Activated B cell treated with CpG ODN at 0.5 μM for 24 hours (primary cell): ENCODE measurements at places on chromosomes 5 and 9. TPM values are rescaled to one million over a fixed set of nuclear protein-coding genes. Genes with fewer than 3 reads are reported as not detected.
A peak's percentile ranks its signal among the peaks of the same experiment; 100 is the strongest.

DNA sequence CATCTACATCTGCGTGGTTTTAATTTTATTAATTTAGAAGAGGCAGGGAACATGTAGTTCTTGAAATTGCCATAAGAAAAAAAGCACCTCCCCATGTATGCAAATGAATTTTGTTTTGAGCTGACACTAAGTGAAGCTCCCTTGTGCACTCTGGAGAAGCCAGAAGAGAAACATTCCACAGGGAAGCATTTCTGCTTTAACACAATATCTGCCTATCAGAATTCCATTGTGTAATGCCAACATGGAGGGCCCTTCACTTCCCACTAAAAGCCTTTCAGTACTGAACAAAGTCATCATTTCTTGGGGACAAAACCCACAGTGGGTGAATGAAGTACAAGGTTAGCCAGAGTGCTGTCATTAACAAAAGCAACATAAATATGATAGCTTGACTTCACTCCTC lies 59.7 kb downstream of the PRELID2 start:
- H3K4me3 ChIP-seq, result no peak overlapping the region
- H3K27ac ChIP-seq, result no peak overlapping the region
- H3K4me1 ChIP-seq, result no peaks in the 10 kb centered on the region
- H3K27me3 ChIP-seq, result no peaks in the 10 kb centered on the region
- H3K36me3 ChIP-seq, result no peaks in the 10 kb centered on the region

DNA sequence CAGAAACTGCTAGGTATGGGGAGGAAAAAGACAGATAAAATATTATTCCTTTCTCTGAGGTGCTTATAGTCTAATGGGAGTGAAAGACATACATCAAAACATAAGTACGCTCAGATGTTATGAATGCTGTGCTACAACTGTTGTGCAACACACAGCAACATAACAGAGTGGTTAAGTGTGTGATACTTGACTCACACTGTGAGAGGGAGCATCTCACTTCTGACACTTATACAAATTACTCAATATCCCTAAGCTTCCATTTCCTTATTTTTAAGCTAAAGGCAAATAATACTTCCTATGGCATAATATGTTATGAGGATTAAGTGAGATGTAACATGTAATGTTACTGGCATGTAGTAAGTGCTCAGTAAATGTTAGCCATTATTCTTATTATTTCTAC lies 110.6 kb upstream of the FER start:
- H3K4me1 ChIP-seq, result peaks cover 3% of the 10 kb centered on the region
- no peak overlapping the region for H3K27ac ChIP-seq
- no peak for DNase-seq
- no peak overlapping the region for H3K4me3 ChIP-seq
- no peaks in the 10 kb centered on the region for H3K36me3 ChIP-seq

DNA sequence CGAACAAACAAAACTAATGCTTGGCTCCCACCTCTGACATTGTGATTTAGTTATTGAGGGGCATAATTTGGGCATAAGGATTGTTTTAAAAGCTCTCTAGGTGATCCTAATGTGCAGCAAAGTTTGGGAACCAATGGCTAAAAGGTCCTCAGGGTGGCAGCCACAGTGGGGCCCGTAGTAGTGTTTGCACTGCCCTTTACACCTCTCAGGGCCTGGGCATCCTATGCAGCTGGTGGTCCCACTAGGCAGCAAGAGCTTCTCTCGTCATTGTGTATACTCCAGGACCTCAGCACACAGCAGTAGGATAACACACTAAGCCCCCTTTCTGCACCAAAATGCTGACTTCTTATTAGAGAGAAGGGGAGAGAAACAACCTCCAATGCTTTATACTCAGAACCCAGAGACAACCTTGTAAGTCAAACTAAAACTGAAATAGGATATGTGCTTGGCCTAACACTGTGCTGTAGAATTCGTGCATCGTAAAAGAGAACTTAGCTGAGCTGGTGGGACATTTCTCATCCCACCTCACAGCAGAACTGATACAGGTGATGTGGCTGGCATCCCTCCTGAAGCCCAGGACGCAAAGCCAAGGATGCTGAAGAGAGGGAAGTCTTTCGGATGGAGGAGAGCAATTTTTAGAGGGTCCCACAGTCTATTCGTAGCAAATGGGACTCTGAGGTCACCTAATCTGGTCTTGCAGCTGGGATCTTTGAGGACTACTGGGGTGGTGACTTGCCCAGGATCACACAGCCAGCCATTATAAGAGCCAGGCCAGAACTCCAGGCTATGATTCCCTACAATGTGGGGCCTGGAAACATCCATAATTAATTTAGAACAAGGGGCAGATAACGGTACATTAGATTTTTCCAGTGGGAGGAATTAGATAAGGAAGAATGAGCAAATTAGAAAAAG lies 1.2 kb downstream of the GLRX start:
- peak overlapping the region; percentile 95 for H3K4me3 ChIP-seq
- H3K4me1 ChIP-seq, result peaks cover 85% of the 10 kb centered on the region
- H3K27ac ChIP-seq, result peak overlapping the region; percentile 98
- H3K36me3 ChIP-seq, result peaks cover 21% of the 10 kb centered on the region

DNA sequence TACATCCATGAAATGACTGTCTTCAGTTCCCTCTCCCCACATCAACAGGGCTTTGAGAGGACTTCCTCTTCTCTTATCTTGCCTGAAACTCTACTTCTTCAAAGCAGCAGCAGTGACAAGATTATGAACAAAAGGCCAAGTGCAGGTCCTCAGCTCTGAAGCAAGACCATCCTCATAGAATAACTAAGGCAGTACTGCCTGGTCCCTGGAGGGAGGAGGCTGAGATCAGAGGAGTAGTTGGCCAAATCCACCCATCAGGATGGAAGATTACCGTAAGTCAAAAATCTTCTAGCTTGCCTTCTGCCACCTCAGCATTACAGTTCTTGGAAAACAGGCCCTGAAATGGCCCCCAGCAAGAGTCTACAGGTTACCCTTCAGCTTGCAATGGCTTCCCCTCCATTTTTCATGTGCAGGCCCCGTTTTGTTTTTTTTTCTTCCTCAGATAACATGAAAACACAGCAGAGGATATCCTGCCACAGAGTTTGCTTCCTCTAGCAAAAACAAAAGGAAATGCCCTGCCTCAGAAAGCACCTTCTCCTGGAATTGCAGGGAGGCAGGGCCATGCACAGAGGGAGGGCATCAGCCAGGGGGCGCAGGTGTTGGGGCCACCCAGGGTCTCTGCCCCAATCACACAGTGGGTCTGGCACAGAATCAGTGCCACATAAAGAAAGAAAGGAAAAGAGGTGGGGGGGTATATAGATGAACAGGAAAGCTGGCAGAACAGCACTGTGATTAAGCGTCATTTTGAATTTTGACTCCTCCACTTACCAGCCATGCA lies 40.0 kb downstream of the KLHL3 start:
- H3K27ac ChIP-seq, result no peak overlapping the region
- H3K4me3 ChIP-seq, result no peak overlapping the region
- peaks cover 11% of the 10 kb centered on the region for H3K4me1 ChIP-seq
- H3K36me3 ChIP-seq, result peaks cover 4% of the 10 kb centered on the region

DNA sequence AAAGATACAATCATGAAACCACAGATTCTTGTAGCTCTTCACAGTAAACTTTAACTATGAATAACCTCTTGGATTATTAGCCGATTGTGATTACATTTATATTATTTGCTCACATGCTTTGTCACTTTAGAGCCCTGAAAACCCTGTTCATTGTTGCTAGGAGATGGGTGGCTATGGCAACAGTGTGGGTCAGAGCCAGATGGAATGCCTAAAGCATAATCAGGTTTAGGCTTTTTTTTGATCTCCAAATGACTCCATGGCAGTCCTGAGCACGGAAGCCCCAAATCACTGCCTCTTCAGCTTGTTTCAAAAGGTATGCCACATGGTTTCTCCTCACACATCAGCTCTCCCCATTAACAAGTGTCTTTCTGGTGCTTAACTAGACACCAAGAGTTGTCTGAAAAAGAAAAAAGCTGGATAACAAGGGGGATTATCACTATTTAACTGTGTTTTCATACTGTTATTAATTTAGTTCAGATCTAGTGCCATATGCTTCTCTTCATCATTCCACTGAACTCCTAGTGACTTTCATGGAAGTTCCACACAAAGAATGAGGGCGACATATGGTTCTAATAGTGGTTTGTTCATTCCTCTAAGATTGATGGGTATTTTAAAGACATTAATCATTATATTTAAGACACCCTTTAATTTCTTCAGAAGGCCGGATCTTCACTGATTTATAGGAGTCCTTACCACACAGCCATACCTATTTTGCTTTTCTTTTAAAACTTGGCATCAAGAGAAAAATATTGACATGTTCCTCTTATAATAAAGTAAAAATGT lies 88.8 kb upstream of the PAM start:
- no peak overlapping the region for H3K4me3 ChIP-seq
- no peaks in the 10 kb centered on the region for H3K36me3 ChIP-seq
- H3K27me3 ChIP-seq, result peaks cover 5% of the 10 kb centered on the region
- no peak for DNase-seq

GRCh38 chr9:89777544-89777943 lies 172.7 kb downstream of the GADD45G start:
- H3K27me3 ChIP-seq, result no peaks in the 10 kb centered on the region
- no peak for DNase-seq
- peaks cover 20% of the 10 kb centered on the region for H3K4me1 ChIP-seq
- H3K36me3 ChIP-seq, result no peaks in the 10 kb centered on the region

GRCh38 chr9:96514800-96515158 lies 64.8 kb downstream of the HABP4 start:
- no peak for DNase-seq
- no peaks in the 10 kb centered on the region for H3K4me1 ChIP-seq
- H3K27ac ChIP-seq, result no peak overlapping the region
- H3K4me3 ChIP-seq, result no peak overlapping the region
- peaks cover 6% of the 10 kb centered on the region for H3K36me3 ChIP-seq

GRCh38 chr9:121577166-121577565 lies 74.3 kb upstream of the DAB2IP start:
- H3K4me3 ChIP-seq, result no peak overlapping the region
- H3K4me1 ChIP-seq, result no peaks in the 10 kb centered on the region
- H3K36me3 ChIP-seq, result no peaks in the 10 kb centered on the region
- H3K27me3 ChIP-seq, result peaks cover 15% of the 10 kb centered on the region

AFAP1L1 gene
- 0.44 TPM in 1 of 2 replicates, not detected in the other for total RNA-seq

DNA sequence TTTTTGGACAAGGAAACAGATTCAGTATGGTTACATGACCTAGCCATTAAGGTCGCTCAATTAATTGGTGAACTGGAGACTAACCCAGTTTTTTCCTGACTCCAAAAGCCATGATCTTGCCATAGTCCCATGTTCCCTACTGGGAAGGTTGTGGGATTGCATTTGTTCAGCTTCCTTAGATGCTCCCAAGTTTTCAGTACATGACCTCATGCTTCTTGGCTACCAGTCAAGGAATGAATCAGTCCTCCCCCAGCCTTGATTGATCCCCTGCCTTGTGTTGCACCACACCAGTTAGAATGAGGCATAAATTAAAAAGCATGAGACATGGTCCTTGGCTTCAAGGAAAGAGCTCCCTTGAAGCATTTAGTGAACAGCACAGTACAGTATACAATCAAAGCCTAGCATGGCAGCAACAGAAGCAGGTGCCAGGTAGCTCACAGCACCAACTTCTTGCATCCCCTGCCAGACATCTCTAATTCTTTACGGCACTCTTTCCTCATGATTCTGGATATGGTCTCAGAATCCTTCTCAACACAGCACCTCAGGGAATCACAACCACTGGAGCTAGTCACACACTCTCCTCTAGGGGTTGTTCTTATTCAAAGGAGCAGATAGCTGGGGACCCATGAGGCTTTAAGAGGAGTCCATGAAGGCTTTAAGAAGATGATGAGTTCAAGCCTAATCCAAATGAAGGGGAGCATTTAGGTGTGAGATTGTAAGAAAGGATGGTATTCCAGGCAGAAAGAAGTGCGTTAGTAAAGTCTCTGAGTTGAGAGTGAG lies 295.5 kb upstream of the CLINT1 start:
- no peaks in the 10 kb centered on the region for H3K4me1 ChIP-seq
- H3K4me3 ChIP-seq, result no peak overlapping the region
- peaks cover 11% of the 10 kb centered on the region for H3K27me3 ChIP-seq
- no peaks in the 10 kb centered on the region for H3K36me3 ChIP-seq
- no peak for DNase-seq

- peaks cover 10% of the 10 kb centered on the region for H3K4me1 ChIP-seq
- DNase-seq, result no peak
- no peak overlapping the region for H3K27ac ChIP-seq
- no peaks in the 10 kb centered on the region for H3K36me3 ChIP-seq
- no peak overlapping the region for H3K4me3 ChIP-seq
These were observed 259.9 kb downstream of the SYK start for GRCh38 chr9:91061506-91061905.

- no peak for DNase-seq
- H3K4me1 ChIP-seq, result no peaks in the 10 kb centered on the region
These were observed 2.4 kb downstream of the CCL28 start for GRCh38 chr5:43409809-43410271.

SV2C gene
- total RNA-seq, result not detected in 2 replicates

ZMYND19 gene
- total RNA-seq, result 21.9 and 25.1 TPM in 2 replicates

DNA sequence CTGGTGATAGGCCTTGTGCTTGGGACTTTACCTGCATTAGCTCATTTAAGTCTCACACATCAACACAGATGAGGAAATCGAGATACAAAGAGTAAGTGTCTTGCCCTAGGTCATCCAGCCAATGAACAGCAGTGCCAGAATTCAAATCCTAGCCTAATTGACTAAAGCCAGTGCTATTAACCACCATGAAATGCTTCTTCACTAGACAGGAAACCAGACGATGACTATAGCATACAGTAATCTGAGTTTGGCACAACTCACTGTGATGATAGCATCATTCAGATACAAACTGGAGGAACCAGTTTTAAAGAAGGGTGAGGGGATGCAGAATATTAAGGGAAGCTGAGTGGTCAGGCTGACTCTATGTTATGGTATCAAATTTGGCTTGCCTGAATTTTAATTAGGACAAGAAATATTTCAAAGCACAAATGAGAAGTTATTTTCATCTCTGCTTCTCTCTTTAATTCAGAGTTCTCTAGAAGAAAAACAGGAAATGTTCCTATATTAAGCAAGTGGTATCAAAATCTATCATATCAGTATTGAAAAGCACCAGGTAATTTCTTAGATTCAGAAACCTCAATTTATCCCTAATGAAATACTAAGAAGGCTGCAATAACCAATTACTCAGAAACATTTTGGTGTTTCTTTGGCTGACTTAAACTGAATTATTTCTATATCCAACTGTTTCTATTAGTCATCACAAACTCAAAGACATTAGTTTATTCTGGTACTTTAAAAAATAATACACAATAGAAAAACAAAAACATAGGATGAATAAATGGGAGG lies 147.0 kb upstream of the RASA1 start:
- H3K4me1 ChIP-seq, result peaks cover 61% of the 10 kb centered on the region
- H3K36me3 ChIP-seq, result no peaks in the 10 kb centered on the region
- peak overlapping the region; percentile 5 for H3K4me3 ChIP-seq
- no peak for DNase-seq

CBY3 gene
- not detected in 2 replicates for total RNA-seq

GRCh38 chr9:133879615-133880014 lies 112.5 kb downstream of the VAV2 start:
- H3K27me3 ChIP-seq, result no peaks in the 10 kb centered on the region
- H3K4me1 ChIP-seq, result peaks cover 43% of the 10 kb centered on the region
- H3K4me3 ChIP-seq, result no peak overlapping the region
- no peak for DNase-seq
- H3K27ac ChIP-seq, result peak overlapping the region; percentile 24
- peaks cover 24% of the 10 kb centered on the region for H3K36me3 ChIP-seq
